T-helper 1 cell (primary cell): ENCODE measurements at places on chromosomes 4 and X.

DNA sequence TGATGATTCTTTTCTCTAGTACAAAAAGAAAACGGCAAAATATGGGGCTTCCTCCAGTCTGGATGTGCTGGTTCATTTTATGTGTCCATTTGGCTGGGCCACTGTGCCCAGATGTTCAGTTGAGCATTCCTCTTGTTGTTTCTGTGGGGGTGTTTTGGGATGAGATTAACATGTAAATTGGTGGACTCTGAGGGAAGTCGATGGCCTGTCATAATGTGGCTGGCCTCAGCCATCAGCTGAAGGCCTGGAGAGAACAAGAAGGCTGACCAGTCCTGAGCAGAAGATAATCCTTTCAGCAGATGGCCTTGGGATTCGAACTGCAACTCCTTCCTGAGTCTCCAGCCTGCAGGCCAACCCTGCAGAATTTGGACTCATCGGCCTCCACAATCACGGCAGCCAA, 136.7 kb downstream of the EVC2 start:
- no peak for DNase-seq

DNA sequence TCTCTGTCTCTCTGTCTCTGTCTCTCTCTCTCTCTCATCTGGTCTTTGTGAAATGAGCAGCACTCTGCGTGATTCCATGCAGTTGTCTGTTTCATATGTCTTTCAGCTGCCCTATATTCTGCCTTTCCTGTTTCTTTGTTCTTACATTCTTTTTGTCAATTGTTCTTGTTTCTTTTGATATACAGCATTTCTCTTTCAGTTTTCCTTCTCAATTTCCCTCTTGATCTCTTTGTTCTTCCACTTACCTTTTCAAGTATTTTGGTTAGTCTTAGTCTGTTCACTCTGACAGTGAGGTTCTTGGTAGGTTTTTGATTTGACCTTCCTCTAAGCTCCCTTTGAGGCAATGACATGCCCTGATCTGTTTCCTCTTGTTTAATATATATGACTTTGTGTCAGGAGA, 20.4 kb downstream of the ZNF157 start:
- no peak for DNase-seq

DNA sequence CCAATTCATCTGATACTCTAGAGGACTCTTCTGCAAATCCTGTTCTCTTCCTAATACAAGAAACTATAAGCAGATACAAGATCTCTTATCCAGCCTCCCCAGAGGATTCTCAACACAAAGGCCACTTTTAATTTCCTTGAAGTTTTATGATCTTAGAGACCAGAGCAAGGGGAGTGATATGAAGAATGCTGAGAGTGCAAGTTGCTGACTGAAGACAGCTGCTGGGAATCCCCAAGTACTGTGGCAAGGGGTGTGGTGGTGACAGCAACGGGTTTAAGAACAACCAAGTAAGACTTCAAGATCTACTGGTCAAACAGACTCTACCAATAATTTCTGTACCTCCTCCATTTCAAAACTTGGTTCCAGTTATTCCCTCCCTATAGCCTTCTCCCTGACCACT, 7.0 kb downstream of the AMMECR1 start:
- DNase-seq = no peak

DNA sequence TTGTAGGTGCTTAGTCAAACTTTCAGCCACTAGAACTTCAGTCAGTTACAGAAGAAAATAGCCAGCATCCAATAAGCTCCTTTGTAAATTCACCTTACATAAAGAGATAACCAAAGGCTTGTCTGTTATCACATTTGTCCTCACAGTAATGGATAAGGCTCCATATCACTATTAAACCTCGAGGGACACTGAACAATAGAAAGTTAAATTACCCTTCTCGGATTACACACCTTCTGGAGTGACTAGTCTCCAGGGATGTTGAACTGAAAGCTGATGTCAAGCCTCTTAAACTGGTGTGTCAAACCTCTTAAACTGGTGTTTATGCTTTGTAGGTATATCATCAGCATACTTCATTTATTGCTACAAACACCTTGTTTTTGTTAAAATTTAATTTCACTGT, 639.0 kb downstream of the CENPC start:
- DNase-seq = no peak

DNA sequence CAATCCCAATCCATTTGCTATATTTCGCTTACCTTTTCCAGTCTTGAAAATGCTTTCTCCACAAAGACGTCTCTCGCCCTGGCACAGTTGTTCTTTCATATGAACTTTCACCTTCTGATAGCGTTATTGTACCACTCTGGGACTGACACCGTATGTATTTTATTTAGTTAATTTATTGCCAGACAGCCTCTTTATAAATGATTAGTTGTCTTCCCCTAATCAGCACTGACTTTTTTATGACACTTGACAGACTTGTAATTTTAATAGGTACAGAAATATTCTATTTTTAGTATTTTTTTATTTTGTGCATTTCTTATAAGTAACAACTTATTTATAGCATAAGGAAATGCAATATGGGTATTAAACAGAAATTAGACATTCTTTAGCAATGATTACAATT, at the start of gene GIMD1:
Gene GIMD1 (minus strand): TSS at position 101 of the 400 bp plus-strand sequence. CDS start 1,343 bp downstream, outside the sequence.
- no peak for DNase-seq

DNA sequence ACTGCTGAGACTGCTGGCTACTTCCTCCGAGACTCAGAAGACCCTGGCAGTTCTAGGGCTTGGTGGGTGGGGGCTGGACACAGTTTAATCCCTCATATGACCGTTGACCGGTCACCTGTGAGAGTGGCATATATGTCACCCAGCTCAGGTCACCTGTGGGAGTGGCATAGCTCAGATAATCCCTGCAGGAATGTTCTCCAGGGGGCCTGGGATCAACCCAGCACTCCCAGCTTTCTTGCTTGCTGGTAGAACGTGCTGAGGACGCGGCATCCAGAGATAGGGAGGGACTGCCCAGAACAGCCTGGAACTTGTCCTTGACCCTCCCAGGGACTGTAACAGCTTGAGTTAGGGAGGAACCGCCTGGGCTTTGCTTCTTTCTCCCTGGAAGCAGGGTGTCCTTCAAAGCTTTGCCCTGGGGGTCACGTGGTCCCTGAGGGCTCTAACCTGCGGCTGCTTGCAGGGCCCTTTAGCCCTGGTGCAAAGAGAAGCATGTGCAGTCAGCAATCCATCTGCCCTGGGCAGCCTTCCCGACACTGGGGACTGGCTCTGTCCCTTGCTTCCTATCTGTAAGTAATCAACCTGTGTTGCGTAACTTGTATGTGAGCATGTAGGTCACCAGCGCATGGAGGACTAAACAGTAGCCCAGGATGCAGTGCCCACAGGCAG, 55.3 kb downstream of the ZFYVE28 start:
- no peak for DNase-seq

- DNase-seq = no peak
These were observed 20.3 kb upstream of the PHF8 start for GRCh38 chrX:54064564-54064963.

DNA sequence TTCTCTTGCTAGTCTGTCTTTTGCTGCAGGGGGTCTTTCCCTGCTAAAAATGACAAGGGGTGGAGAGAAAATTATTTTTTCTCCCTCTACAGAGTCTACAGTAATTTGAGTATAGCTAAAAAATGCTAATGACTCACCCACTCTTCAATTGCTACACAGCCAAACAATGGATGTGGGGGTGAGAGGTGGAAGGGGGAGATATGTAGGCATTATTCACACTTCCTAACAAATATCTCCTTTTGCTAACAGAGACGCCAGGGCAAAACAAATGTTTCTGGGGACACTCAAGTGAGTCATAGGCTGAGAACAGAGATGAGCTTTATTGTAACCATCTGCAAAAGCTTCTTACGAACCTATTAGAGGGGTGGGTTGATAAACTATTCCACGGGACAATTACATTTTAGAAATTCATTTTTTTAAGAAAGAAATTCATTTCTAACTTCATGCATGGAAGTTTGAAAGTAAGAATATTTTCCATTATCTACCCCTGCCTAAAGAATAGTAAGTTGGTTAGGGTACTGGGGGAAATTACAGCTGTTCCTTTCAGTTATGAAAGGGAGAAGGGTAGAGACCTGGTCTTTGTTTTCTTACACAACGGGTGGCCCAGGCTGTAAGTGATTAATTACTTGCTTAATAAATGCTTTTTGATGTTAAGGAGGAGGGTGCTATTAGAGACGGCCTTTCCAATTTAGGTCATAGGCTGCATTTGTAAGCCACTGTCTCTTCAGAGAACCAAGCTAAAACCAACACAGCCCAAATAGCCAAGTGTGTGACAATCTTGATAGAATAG, 12.8 kb downstream of the SCD5 start:
- no peak for DNase-seq

DNA sequence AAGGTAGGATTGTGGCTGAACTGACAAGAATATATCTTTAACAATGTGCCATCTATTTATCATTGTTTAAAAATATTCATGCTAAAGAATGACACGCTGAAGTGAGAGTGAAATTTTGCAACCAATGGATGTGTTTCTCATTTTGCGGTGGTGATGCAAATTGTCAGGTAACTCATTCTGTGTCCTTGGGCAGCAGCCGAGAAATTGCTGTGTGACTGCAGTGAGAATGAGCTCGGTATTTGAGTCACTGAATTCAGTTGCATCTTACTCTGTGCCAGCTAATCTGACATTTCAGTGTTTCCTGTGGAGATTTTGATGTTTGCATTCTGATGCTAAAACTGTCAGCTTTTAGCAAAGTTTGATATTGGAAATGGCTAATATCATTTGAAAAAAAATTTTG, 28.1 kb downstream of the MCUB start:
- DNase-seq = no peak

GRCh38 chrX:118718737-118719136, 8.7 kb upstream of the IL13RA1 start:
- no peak for DNase-seq

GRCh38 chr4:146098397-146098796, 77.1 kb upstream of the LSM6 start:
- DNase-seq = no peak
